ENCODE measurements at places on chromosomes 13 and 19. TPM values are rescaled to one million over a fixed set of nuclear protein-coding genes. Genes with fewer than 3 reads are reported as not detected.
A peak's percentile ranks its signal among the peaks of the same experiment; 100 is the strongest.

DNA sequence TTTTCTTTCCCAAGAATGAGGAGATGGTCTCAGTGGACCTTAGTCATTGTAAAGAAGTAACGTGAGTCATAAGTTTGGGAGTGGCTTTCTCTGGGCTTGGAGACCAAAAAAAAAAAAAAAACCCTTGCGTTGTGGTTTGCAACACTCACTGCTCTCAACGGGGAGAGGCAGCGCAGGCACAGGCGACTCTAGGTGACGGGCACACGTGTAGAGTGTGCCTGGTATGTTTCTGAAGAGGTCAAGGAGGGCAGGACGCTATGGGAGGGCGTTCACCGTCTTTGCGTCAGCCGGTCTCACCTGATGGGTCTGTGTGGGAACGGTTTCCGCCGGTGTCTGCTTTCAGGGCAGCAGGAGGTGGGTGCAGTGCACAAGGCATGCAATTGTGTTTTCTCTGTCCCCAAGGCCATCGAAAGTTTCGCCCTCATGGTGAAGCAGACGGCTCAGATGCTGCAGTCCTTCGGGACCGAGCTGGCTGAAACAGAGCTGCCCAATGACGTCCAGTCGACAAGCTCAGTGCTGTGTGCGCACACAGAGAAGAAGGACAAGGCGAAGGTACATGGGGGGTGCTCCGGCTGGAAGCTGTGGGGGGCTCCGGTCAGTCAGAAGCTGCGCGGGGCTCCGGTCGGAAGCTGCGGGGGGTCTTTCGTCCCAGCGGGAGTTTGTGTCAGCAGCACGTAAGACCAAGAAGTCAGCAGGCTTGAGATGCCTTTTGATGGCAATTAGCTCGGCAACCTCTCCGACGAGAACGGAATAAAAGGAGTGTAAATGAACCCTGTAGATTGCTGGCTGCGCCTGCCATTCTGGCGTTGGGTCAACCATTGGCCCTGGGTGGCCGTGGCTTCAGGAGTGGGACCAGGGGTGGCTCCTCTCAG, 40.8 kb upstream of the F7 start:
- no peak overlapping the region for H3K27ac ChIP-seq
- DNase-seq, result no peak
- no peaks in the 10 kb centered on the region for H3K36me3 ChIP-seq
- H3K4me3 ChIP-seq, result no peak overlapping the region

DNA sequence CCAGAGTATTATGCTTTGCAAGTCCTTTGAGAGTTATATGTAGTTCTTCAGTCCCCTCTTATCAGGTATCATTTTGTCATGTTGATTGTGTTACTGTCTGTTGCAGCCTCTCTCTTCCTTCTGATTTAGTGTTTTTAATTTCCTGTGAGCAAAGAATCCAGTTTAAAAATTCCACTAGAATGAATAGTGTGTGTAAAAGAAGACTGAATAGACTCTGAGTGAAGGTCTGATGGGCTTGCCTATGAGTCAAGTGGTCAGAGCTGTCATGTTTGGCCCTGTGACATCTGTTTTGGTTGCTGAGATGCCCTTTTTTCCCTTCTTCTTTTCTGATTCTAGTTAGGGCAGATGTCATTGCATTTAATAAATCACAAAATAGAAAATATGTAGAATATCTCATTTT, 23.3 kb upstream of the KCTD4 start:
- no peak overlapping the region for H3K4me3 ChIP-seq
- H3K27me3 ChIP-seq, result no peaks in the 10 kb centered on the region
- DNase-seq, result no peak
- H3K36me3 ChIP-seq, result no peaks in the 10 kb centered on the region
- H3K4me1 ChIP-seq, result no peaks in the 10 kb centered on the region

GRCh38 chr19:16380943-16381755, 56.5 kb downstream of the KLF2 start:
- no peak overlapping the region for H3K27ac ChIP-seq
- no peaks in the 10 kb centered on the region for H3K4me1 ChIP-seq
- H3K36me3 ChIP-seq, result no peaks in the 10 kb centered on the region

IFNL1 gene
- polyA plus RNA-seq, result not detected

IZUMO4 gene
- polyA plus RNA-seq, result 4.0 TPM

DNA sequence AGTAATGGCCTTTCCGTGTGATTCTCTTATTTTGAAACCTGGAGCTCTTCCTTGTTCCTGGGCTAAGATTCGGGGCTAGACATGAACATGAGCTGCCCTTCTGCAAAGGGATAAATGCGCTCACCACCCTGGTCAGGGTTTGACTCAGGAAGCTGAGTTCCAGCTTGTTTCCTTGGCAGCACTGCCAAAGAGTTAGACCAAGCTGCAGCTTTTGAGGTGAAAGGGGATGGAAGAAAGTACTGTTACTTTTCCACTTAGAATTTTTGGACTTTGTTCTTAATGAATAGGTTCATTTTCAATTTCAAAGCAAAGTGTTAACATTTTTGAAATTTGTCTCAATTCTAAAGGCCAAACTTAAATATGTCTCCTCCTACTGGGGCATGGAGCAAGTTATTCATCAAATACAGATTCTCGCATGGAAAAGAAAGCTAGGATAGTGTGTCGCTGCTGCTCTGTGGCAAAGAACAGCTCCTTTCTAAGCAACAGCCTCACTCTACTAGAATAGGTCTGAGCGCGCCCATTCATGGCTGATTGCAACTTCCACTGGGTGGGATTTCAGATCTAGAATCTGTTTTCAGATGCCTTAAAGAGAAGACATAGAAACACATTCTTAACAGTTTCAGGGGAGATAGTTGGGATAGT, 2.2 kb downstream of the RGCC start:
- H3K27me3 ChIP-seq, result peaks cover 59% of the 10 kb centered on the region
- peaks cover 16% of the 10 kb centered on the region for H3K4me1 ChIP-seq
- no peak overlapping the region for H3K27ac ChIP-seq
- DNase-seq, result no peak

DNA sequence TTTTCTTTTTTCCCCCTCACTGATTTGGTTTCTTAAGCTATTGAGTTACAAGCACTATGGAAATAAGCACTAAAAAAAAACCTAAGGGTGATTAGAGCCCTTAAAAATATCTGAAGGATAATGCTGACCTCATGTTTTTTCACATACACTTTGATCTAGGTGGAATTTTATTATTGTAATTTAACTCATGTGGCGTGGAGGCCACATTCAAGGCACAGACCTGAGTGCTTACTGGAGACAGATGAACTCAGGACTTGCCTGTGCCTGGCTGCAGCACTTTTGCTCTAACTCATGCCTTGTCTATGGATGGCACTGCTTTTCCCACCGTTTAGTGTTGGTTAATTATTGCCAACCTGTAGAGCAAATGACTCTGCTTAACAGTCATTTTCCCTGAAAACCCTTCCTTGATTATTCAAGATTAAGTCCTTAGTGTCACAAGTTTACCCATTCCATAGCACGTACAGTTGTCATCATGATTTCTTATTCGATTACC, 541.4 kb downstream of the GPC6 start:
- H3K27ac ChIP-seq, result peak overlapping the region; percentile 76
- H3K4me1 ChIP-seq, result peaks cover 28% of the 10 kb centered on the region
- no peaks in the 10 kb centered on the region for H3K36me3 ChIP-seq

GRCh38 chr13:110206185-110206584, 100.8 kb downstream of the COL4A1 start:
- no peaks in the 10 kb centered on the region for H3K36me3 ChIP-seq
- no peak overlapping the region for H3K4me3 ChIP-seq
- peak; percentile 67 for DNase-seq
- H3K27me3 ChIP-seq, result no peaks in the 10 kb centered on the region
- peaks cover 8% of the 10 kb centered on the region for H3K4me1 ChIP-seq

MEIS3 gene
- polyA plus RNA-seq, result 40.6 TPM

CCDC124 gene
- 97.7 TPM for polyA plus RNA-seq

TEX29 gene
- polyA plus RNA-seq, result 1.8 TPM

DNA sequence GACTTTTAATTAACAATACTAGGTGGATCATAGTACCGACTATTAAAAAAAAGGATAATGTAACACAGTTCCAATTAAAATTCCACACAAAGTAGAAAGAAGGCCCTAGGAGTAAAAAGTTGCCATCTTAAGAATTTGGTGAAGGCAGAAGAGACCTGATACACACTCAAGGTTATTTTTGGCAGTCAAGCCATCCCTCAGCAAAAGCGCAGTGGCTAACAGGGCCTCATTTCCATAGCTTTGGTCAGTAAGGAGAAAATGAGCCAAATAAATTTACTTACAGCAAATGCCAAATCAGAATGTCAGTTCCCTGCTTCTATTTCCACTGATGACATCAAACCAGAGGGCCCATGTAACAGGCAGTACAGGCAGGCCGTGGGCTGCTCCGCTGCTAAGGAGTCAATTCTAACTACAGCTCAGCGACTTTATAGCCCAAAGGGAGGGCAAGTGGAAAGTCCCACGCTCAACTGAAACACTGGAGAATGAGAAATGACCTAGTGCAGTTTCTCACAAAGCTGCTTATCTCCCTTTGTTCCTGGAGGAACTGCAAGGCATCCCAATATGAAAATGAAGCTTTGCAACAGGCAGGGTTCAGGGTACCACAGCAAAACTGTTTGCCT, 6.3 kb downstream of the ARGLU1 start:
- no peak overlapping the region for H3K4me3 ChIP-seq
- H3K4me1 ChIP-seq, result peaks cover 39% of the 10 kb centered on the region
- H3K27ac ChIP-seq, result no peak overlapping the region

- no peaks in the 10 kb centered on the region for H3K36me3 ChIP-seq
- peak within 1 kb of the TSS; percentile 87 for H3K4me3 ChIP-seq
- peaks cover 11% of the 10 kb centered on the region for H3K27me3 ChIP-seq
- no peak within 1 kb of the TSS for H3K27ac ChIP-seq
Measured at GRCh38 chr19:2702170-2703076, at the start of gene GNG7. Gene GNG7 (minus strand): TSS chr19:2702694. CDS start chr19:2520688, 182,006 bp downstream.

- H3K4me3 ChIP-seq, result peak overlapping the region; percentile 84
- peaks cover 35% of the 10 kb centered on the region for H3K4me1 ChIP-seq
- H3K27me3 ChIP-seq, result peaks cover 25% of the 10 kb centered on the region
- H3K27ac ChIP-seq, result peak overlapping the region; percentile 99
Measured at GRCh38 chr13:50123862-50124535, 108.8 kb downstream of the KCNRG start.

DNA sequence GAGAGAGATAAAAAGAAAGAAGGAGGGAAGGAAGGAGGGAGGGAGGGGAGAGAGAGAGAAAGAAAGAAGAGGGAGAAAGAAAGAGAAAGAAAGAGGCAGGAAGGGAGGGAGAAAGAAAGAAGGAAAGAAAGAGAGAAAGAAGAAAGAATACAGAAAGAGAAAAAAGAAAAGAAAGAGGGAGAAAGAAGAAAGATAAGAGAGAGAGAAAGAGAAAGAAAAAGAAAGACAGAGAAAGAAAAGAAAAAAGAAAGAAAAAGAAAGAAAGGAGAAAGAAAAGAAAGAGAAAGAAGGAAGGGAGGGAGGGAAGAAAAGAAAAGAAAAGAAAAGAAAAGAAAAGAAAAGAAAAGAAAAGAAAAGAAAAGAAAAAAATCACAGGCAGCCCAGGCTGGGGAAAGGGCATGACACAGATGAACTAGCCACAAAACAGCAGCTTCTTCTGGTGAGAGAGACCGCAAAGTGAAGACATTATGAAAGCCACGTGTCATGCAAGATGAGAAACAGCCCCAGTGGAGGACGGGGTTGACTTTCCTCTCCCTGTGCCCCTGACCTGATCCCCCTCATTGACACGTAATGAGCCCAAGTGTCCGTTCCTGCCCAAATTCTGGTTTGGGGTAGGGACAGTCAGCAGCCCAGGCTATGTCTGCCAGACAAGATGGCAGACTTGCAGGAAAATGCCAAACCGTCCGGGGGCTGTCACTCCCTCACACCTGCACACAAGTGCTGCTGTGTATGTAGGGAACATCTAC, 102.1 kb downstream of the INSR start:
- no peak overlapping the region for H3K27ac ChIP-seq
- H3K27me3 ChIP-seq, result no peaks in the 10 kb centered on the region
- no peaks in the 10 kb centered on the region for H3K4me1 ChIP-seq
- no peaks in the 10 kb centered on the region for H3K36me3 ChIP-seq

SPATA13 gene
- 12.9 TPM for polyA plus RNA-seq

DNA sequence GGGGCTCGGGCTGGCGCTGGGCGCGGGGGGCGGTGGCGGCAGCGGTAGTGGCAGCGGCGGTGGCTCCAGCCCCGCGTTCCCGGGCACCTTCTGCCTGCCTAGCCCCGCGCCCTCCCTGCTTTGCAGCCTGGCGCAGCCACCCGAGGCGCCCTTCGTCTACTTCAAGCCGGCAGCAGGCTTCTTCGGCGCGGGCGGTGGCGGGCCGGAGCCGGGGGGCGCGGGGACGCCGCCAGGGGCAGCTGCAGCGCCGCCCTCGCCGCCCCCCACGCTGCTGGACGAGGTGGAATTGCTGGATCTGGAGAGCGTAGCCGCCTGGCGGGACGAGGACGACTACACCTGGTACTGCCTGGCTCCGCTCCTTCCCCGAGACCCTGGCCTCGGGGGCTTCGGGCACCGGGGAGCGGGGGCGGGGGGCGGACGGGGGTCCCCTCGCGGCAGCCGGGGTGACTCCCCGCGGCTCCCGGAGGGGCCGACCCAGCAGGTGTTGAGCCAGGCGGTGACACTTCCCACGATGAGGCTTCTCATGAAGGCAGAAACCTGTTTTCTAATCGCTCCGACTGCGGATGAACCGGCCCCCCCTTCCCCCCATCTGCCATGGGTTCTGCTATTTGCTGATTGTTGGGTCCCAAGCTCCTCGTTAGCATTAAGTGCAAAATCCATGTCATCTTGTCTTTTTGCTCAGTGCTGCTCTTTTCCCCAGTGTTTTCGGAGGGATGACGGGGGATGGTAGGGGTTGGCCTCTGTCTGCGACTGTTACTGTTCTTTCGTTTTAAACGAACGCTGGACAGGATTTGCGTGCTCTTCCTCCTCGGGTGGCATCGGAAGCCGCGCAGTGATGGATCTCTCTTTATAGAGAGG, 943 bp downstream of the SLAIN1 start:
- H3K4me3 ChIP-seq, result peak overlapping the region; percentile 56
- no peaks in the 10 kb centered on the region for H3K36me3 ChIP-seq
- peaks cover 5% of the 10 kb centered on the region for H3K4me1 ChIP-seq
- peak; percentile 59 for DNase-seq

GRCh38 chr19:5504114-5504513, 48.9 kb downstream of the ZNRF4 start:
- DNase-seq, result no peak
- no peak overlapping the region for H3K27ac ChIP-seq
- no peaks in the 10 kb centered on the region for H3K36me3 ChIP-seq
- H3K27me3 ChIP-seq, result peaks cover 6% of the 10 kb centered on the region

DNA sequence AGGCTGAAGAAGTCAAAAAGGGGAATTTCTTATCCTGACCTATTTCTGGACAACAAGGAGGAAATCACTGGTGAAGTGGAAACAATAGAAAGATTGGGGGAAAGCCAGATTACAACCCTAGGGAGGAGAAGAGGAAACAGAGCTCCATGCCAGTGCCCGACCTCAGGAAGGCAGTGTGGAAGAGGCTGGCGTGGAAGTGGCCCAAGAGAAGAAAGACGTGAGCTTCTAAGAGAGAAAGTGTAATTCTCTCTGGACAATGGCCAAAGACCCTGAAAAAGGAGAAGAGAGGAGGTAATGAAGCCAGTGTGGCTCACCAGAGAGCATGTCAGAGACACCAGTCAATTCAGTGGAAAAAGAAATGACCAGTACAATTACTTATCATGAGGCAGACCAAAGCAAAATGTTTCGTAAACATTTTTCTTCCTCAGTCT, 52.6 kb upstream of the URAD start:
- H3K4me1 ChIP-seq, result no peaks in the 10 kb centered on the region
- no peaks in the 10 kb centered on the region for H3K36me3 ChIP-seq
- H3K27ac ChIP-seq, result no peak overlapping the region
- no peak overlapping the region for H3K4me3 ChIP-seq
- peaks cover 2% of the 10 kb centered on the region for H3K27me3 ChIP-seq

ZIM2 gene
- not detected for polyA plus RNA-seq

OVOL3 gene
- not detected for polyA plus RNA-seq

GRCh38 chr13:51793570-51794271, 10.2 kb downstream of the DHRS12 start:
- no peaks in the 10 kb centered on the region for H3K36me3 ChIP-seq
- no peak overlapping the region for H3K4me3 ChIP-seq
- DNase-seq, result peak; percentile 62
- peak overlapping the region; percentile 71 for H3K27ac ChIP-seq
